ENCODE measurements at places on chromosomes 1 and 21.

- DNase-seq, result no peak
These were observed 87.4 kb downstream of the GREM2 start for GRCh38 chr1:240524356-240525069.

- DNase-seq, result no peak
These were observed 1600.6 kb downstream of the PLA2G4A start for GRCh38 chr1:188429386-188429785.

- no peak for DNase-seq
These were observed 15.9 kb downstream of the SHISA4 start for GRCh38 chr1:201904579-201904978.

DNA sequence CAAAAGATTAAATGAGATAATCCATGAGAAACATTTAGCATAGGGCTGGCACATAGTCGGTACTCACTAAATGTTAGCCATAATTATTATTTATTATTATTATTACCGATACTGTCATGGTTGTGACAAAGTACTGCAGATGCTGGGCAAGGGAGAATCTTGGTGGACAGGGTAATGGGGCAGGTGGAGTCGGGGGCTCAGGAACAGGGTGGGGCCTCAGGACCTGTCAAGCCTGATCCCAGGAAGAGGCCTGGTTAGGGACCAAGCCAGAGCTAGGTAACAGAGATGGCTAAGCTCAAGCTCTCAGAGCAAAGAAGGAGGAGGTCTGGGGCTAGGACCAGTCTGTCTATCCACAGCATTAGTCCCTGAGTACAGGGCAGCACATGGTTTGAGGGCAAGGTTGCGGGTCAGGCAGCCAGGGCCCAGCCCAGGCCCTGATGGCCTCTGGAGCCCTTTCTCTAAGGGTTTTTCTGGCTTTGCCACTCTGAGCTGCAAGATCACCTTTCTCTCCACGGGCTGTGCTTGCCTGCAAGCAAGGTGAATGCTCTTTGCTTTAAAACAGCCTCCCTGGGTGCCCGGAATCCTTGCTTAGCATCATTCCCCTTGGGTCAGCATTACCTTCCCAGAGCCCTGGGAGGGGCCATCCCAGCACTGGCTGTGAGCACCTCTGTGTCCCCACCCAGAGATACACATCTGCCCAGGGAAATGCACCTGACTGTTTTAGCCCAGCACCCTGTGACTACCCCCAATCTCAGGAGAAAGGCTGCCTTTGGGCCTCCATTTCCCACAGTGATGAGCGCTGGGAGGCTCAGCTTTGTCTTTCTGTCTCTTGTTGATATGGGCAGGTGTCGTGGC is 572.0 kb downstream of the PTPRU start:
- DNase-seq, result no peak

GRCh38 chr1:161191971-161192370 is 6.9 kb downstream of the ADAMTS4 start:
- no peak for DNase-seq

- no peak for DNase-seq
These were observed 24.5 kb upstream of the RCSD1 start for GRCh38 chr1:167605576-167605975.

- no peak for DNase-seq
These were observed 110.0 kb downstream of the APP start for GRCh38 chr21:26060335-26061115.

DNA sequence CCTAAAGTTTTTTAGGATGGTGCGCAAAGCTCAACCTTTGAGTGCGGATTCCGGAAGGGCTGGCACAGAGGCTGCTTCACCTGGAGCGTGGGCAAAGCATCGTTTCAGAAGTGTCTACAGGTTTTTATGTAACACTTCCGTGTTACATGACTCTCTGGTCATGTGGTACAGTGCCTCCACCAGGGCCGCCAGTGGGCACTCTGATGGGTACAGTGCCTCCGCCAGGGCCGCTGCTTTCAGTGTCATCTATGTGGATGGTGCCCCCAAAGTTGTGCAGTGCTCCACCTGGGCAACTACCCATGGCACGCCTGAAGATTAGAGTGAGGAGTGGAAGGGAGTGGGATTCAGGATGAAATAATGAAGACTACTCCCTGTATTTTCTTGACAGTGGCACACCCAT is 101.4 kb upstream of the C1orf174 start:
- DNase-seq, result no peak

GRCh38 chr1:115337276-115337632 is 795 bp downstream of the NGF start:
- DNase-seq, result no peak

GRCh38 chr1:198298640-198299039 is 141.8 kb downstream of the NEK7 start:
- no peak for DNase-seq

GRCh38 chr1:30028939-30029338 is 694.4 kb downstream of the MATN1 start:
- DNase-seq, result no peak

DNA sequence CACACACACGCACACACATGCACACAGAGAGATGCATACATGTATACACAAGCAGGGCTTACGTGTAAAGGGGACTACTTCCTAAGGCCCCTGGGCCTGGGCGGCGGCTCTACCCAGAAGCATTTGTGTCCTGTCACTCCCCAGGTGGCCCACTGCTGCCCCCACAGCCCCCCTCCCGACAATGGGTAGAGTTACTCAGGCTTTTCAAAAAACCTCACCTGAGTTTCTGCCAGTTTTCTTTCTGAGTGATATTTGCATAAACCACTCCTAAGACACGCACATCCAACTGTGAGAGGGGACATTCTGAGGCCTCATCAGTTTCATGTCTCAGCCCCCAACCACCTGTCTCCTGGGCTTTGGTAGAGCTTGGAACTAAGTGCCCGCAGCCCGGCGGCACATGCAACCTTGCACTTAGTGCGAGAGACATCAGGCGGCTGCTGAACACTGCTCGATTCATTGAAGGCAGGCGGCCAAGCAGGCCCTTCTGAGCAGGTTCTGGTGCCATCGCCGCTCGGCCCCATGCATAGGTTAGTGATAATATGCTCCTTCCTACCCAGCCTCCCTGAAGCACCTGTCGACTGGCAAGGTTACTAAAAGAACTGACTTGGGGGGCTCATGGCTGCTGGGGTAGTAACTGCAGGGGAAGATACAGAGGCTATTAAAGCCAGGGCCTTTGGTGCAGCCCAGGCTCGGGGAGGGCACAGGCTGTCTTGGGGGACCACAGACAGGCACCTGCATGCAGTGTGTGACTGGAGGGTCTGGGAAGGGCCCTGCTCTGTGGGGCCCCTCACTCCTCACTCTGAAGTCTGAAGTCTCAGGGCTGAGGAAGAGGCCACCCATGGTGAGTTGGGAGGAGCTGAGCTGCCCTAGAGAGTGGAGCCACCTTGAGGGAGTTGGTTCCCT is 364.2 kb upstream of the VAMP3 start:
- DNase-seq, result no peak

DNA sequence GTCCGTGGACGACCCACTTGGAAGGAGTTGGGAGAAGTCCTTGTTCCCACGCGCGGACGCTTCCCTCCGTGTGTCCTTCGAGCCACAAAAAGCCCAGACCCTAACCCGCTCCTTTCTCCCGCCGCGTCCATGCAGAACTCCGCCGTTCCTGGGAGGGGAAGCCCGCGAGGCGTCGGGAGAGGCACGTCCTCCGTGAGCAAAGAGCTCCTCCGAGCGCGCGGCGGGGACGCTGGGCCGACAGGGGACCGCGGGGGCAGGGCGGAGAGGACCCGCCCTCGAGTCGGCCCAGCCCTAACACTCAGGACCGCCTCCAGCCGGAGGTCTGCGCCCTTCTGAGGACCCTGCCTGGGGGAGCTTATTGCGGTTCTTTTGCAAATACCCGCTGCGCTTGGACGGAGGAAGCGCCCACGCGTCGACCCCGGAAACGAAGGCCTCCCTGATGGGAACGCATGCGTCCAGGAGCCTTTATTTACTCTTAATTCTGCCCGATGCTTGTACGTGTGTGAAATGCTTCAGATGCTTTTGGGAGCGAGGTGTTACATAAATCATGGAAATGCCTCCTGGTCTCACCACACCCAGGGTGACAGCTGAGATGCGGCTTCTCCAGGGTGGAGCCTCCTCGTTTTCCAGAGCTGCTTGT is 32.4 kb downstream of the PRMT2 start:
- DNase-seq, result no peak

DNA sequence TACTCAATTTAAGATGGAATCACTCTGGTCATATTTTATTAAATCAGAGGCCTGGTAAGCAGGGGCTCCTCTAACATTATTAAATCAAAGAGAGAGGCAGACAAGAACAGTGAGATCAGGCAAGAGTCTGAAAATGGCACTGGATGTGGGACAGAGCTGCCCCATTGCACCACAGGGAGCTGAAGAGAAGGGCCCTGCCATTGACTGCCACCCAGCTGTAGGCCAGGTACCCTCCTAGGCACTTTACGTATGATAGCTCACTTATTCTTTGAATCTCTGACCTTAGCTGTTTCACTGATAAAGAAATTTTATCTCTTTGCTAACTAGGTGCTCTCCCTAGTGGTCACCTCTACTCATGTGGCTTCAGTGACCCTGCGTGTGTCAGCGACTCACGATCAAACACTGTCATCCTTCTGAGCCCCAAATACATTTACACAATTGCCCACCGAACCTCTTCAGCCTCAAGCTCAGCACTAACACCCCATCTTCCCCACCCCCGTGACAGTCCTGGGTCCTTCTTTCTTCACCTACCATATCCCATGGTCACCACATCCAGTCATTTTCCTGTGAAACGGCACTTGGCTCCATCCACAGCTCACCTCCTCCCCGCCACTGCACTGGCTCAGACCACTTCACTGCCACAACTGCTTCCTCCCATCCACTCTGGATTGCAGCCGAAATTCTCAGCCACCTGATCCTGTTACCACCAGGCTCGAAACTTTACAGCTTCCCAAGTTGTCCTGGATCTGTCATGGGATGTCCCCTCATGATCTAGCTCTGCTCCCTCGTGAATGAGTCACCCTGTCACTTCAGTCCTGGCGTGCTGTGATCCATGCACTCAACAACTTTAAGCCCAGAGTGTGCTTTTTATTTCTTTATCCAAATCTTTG is 97.3 kb upstream of the SYT6 start:
- DNase-seq, result no peak

DNA sequence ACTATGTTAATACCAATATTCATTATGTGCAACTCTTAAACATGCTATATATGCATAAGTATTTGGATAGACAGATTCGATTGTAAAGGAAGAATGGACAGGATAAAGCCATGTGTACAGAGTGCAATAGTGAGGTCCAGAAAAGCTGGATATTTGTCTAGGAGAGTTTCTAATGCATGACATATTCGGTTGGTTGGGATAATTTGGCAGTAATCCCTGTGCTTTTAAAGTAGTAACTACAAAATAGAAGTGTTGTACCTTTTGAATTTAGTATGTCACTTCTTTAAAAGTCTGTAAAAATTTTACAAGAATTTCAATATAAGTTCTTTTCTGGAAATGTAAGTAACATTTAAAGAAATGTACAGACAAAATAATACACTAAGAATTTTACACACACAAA is 774.5 kb downstream of the USP25 start:
- DNase-seq, result no peak

DNA sequence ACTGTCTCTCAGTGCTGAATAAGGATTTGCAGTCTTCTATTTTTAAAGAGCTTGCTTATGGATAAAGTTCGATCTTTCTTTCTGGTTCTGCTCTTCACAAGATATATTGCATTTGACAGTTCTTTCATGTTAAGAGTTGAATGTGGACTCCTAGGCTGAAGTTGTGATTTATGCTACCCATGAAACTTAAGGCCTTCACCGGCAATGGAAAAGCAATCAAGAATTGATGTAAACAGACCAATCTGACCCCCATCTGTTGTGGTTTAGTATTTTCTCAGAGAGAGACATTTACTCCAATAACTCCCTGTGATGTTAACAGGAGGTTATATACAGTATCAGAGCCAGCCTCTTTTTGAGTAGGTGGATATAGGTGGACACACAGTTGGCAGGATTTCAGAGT is 165.8 kb downstream of the PAPPA2 start:
- no peak for DNase-seq

GRCh38 chr1:33849211-33849610 is 14.7 kb upstream of the HMGB4 start:
- DNase-seq, result no peak

DNA sequence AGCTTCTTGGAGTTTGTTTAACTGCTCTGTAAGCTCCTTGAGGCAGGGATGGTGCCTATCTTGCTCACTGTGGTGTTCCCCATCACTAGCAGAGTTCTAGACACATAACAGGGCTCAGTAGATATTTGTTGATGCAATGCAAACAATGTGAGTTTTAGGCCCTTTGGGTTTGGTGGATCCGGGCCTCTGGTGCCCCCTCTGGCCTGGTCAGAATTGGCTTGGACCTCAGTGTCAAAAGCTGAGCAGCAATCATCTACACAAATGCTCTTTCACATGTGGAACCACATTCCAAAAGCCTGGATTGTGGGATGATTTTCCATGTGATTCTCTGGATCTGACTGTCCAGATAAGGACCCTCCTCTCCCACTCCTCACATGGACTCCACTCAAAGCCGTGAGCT is 53.4 kb upstream of the BCAR3 start:
- DNase-seq, result no peak

- DNase-seq, result no peak
These were observed 352.5 kb upstream of the VAMP3 start for GRCh38 chr1:7418442-7419080.

GRCh38 chr1:4071653-4072052 is 171.6 kb upstream of the C1orf174 start:
- no peak for DNase-seq

DNA sequence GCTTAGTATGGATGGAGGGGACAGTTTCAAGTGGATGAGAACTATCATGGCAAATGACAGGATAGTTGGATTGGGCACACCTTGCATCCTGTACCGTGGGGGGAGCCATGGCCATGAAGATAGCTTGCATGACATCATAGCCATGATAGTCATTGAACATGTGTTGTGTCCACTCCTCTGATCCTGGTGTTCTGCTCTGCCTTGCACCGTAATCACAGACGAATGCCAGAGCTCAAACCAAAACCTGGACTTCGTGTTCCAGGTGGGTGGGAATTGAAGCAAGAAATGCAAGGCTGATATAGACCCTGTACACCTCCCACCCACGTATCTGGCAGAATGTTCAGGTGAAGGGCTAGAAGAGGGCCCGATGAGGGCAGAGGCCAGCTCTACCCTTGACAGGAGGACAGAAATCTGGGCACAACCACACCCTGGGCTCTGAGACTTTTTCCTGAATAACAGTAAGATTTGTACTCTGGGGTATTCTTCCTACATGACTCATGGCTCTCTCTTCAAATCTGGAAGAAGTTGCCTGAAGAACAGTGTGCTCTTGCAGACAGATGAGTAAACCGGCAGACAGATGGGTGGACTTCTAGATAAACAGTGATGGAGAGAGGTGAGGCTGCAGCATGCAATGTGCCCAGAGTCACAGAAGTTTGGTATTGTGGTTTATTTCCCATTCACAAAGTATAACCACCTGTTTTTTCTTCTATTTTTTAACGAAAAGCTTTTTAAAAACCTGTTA is 45.0 kb downstream of the KCNJ6 start:
- no peak for DNase-seq

GRCh38 chr1:77021732-77022131 is 154.5 kb downstream of the ST6GALNAC5 start:
- DNase-seq, result no peak

DNA sequence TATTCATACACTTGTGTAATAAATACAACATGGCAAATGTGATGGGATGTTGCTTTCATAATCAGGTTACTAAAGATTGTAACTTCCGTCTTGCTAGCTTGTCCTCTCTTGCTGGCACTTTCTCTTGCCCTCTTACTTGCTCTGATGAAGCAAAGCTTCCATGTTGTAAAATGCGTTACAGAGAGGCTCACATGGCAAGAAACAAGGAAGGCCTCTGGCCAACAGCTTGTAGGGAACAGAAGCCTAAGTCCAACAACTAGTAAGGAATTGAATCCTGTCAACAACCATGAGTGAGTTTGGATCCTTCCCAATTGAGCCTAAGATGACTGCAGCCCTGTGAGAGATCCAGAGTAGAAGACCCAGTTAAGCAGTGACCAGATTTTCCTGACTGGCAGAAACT is 15.4 kb downstream of the TMED5 start:
- no peak for DNase-seq

All from activated naive CD4-positive, alpha-beta T cell (primary cell).